ENCODE measurements at places on chromosomes 13 and 19.

- no peak for DNase-seq
Observed at GRCh38 chr19:50870417-50871089, 2.7 kb upstream of the KLK2 start.

DNA sequence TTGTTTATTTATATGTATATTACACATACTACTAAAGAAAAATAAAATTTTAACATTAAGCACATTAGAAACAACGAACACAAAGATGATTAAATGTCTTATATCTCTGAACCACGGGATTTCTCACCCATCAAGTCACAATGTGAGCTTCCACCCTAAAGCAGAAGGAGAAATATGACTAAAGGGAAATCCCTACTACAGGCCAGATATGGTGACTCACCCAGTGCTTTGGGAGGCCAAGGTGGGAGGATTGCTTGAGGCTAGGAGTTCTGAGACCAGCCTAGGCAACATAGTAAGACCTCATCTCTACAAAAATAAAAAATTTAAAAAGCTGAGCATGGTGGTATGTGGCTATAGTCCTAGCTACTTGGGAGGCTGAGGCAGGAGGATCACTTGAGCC, 24.6 kb downstream of the DCT start:
- DNase-seq = no peak

DNA sequence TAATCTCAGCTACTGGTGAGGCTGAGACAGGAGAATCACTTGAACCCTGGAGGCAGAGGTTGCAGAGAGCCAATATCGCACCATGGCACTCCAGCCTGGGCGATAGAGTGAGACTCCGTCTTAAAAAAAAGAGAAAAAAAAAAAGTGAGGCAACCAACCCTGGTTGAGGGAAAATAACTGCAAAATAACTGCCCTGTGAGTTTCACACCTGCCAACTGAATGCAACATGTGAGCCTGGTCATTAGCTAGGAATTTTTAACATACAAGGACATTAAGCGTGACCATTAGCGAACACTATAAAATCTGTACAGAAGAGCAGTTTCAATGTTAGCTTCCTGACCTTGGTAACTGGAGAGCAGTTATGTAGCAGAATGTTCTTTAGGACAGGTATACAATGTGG, 2.4 kb upstream of the CCNP start:
- no peak for DNase-seq

- DNase-seq = no peak
Observed at GRCh38 chr19:49415810-49416200, 7.4 kb downstream of the PTH2 start.

All from AG09319 (cell line).